ENCODE measurements at places on chromosomes 3 and 15. TPM values are rescaled to one million over a fixed set of nuclear protein-coding genes. Genes with fewer than 3 reads are reported as not detected.

The GOLGA6A gene
- not detected for total RNA-seq

DNA sequence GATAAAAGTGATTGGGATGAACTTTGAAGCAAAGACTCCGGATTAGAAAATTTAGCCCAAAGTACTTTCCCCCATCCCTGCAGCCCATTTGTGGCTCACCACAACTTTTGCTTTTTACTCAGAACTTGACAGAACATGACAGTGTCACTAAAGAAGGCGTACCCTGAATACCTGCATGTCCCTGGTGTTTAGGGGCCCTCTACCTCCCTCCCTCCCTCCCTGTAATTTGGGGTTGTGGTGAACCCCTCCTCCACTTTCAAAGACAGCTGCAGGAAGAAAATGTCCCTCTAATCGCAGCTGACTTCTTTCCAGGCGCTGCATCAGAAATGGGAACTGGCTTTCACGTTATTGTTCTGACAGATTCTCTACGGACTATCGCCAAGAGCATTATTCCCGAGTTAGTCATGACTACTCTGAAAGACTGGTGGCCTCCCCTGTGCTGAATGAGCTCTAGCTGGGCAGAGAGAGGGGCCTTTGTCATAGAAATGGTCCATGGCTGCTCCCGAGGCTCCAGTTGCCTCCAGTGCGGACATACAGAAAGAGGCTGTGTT lies 93.2 kb upstream of the ARHGEF3 start:
- H3K4me3 ChIP-seq: no peak overlapping the region
- peaks cover 12% of the 10 kb centered on the region for H3K36me3 ChIP-seq
- DNase-seq: no peak
- H3K27me3 ChIP-seq: no peaks in the 10 kb centered on the region

The ECE2 gene
- total RNA-seq: not detected

- H3K27ac ChIP-seq: no peak overlapping the region
- no peak overlapping the region for H3K4me3 ChIP-seq
- H3K36me3 ChIP-seq: no peaks in the 10 kb centered on the region
Observed at GRCh38 chr3:144104679-144105078, 133.1 kb downstream of the DIPK2A start.

DNA sequence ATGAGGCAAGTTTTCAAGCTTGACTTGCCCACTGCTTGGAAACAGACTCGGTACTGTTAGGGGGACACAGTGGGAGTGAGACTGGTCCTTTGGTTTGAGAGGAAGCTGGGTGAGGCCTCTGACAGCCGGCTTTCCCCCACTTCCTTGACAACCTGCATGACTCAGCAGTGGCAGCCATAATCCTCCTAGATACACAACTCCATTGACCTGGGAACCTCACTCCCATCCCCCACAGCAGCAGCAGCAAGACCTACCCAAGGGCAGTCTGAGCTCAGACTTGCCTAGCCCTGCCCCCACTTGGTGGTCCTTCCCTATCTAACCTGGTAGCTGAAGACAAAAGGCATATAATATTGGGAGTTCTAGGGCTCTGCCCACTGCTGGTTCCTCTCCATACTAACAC lies 1043.5 kb upstream of the ALCAM start:
- H3K4me3 ChIP-seq: no peak overlapping the region
- H3K4me1 ChIP-seq: no peaks in the 10 kb centered on the region
- H3K27ac ChIP-seq: no peak overlapping the region
- H3K27me3 ChIP-seq: no peaks in the 10 kb centered on the region

DNA sequence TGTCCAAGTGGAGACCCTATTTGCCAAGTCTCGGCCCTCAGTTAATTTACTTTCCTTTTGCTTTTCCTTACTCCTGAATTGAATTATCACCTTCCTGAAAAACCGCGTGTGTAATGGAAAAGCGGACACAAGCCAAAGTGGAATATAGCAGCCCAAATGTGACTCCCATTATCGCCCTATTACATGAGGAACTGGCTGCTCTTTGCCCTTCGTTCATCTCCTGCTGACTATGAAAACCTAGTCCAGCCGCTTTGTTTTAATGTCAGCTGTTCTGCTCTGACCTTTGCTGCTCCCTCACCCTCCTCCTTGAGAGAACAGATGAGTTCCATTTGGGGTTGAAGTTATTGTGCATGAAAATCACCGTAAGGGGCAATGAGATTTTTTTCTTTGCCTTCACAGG lies 632.7 kb upstream of the SUCLG2 start:
- no peaks in the 10 kb centered on the region for H3K4me1 ChIP-seq
- no peaks in the 10 kb centered on the region for H3K27me3 ChIP-seq
- no peak for DNase-seq
- no peak overlapping the region for H3K4me3 ChIP-seq
- H3K36me3 ChIP-seq: no peaks in the 10 kb centered on the region

The GASK1A gene
- total RNA-seq: 1.6 TPM

DNA sequence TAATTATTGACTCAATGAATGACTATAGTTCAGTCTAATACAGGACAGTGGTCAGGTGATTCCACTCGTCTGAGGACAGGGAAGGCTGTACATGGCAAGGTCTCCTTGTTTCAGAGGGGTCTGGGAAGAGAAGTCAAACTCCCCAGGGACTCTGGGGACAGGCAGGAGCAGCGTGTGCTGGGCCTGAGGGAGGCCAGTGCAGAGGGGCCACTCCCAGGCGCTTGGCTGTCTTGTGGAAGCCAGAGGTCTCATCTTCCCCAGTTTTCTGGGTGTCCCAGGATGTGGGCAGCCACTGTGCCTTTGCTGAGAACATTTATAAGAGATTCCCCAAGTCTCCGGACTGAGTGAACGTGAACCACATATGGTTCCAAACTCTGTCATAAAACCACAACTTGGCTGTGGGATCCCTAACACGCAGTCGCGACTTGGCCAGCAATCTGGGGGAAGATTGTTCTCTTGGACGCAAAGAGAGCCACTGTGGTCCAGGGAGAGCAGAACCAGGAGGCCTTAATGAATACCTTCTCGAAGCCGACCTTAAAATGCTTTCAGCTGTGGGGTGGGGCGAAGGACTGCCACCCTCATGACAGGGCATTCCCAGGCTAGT lies 30.4 kb downstream of the BHLHE40 start:
- no peaks in the 10 kb centered on the region for H3K27me3 ChIP-seq
- H3K4me3 ChIP-seq: no peak overlapping the region
- H3K27ac ChIP-seq: no peak overlapping the region
- H3K36me3 ChIP-seq: no peaks in the 10 kb centered on the region
- no peak for DNase-seq

DNA sequence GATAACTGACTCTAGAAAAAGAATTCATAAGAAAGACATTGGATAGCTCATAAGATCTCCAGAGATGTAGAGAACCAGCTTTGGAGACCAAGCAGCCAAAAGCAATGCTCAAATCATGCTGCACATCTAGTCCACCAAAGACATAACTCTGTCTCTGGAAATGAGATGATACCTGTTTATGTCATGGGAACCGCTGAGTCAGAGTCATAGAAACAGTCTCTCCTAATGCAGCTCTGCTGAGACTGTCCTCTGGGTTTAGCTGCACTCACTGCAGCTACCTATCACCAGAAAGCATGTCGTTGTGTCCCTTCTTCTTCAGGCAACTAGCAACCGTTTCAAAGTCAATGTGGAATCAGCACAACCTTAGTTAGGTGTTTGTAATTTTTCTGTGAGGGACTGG lies 218.5 kb upstream of the ROBO1 start:
- H3K27ac ChIP-seq: no peak overlapping the region
- no peak overlapping the region for H3K4me3 ChIP-seq
- H3K27me3 ChIP-seq: no peaks in the 10 kb centered on the region
- H3K36me3 ChIP-seq: no peaks in the 10 kb centered on the region

DNA sequence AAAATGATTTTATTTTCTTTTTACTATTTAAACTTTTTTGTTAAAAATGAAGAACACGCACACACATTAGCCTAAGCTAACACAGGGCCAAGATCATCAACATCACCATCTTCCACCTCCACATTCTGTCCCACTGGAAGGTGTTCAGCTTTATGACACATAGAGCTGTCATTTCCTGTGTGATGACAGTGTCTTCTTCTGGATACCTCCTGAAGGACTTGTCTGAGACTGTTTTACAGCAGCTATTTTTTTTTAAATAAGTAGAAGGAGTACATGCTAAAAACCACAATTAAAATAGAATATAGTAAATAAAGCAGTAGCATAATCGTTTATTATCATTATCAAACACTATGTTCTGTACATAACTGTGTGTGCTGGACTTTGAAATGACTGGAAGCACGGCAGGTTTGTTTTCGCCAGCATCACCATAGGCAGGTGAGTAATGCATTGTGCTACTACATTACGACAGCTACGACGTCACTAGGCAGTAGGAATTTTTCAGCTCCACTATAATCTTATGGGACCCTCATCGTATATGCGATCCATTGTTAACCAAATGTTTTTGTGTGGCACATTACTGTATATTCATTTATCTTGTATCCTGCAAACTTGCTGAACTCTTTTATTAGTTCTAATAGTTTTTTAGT lies 72.8 kb downstream of the KLF15 start:
- H3K4me1 ChIP-seq: peaks cover 21% of the 10 kb centered on the region
- DNase-seq: no peak
- no peaks in the 10 kb centered on the region for H3K27me3 ChIP-seq
- no peak overlapping the region for H3K4me3 ChIP-seq
- H3K27ac ChIP-seq: no peak overlapping the region
- no peaks in the 10 kb centered on the region for H3K36me3 ChIP-seq

The KBTBD12 gene
- 0.38 TPM for total RNA-seq

- H3K27ac ChIP-seq: no peak overlapping the region
- DNase-seq: no peak
Observed at GRCh38 chr3:196916221-196916620, 26.1 kb downstream of the NCBP2 start.

The AP3B2 gene
- not detected for total RNA-seq

DNA sequence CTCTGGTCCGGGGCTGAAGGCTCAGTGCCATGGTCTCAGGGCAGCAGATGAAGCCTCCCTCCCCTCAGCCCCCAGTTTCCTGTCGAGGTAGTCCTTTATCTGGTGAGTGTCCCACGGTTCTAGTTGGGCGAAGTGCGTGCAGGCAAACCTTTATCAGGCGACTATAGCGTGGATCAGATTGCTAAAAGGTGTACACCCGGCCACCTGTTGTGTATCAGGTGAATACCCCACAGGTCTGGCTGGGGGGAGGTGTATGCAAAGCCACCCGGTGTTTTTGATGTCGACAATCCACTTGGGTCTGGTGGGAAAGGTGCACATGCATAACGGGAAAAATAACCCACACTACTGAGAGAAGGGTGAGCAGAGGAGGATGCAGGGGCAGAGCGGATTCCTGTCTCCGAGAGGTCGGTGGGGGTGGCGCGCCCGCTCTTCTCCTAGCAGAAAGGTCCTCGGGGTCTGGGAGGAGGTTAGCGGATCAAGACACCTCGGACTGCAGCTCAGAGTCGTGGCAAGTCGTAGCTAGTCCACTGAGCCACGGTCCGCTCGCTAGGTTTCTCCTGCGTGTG lies 507 bp downstream of the SLC12A6 start:
- H3K27me3 ChIP-seq: no peaks in the 10 kb centered on the region
- peak overlapping the region; percentile 87 for H3K27ac ChIP-seq
- peak overlapping the region; percentile 68 for H3K4me3 ChIP-seq
- H3K4me1 ChIP-seq: peaks cover 7% of the 10 kb centered on the region
- H3K36me3 ChIP-seq: no peaks in the 10 kb centered on the region

GRCh38 chr3:79751703-79752102 lies 16.1 kb downstream of the ROBO1 start:
- no peaks in the 10 kb centered on the region for H3K27me3 ChIP-seq
- H3K36me3 ChIP-seq: no peaks in the 10 kb centered on the region
- H3K4me3 ChIP-seq: no peak overlapping the region
- no peaks in the 10 kb centered on the region for H3K4me1 ChIP-seq
- H3K27ac ChIP-seq: no peak overlapping the region

The GCSAM gene
- 3.0 TPM for total RNA-seq

GRCh38 chr15:37888356-37888755 lies 46.1 kb upstream of the TMCO5A start:
- no peak overlapping the region for H3K4me3 ChIP-seq
- H3K36me3 ChIP-seq: no peaks in the 10 kb centered on the region
- no peaks in the 10 kb centered on the region for H3K4me1 ChIP-seq
- no peaks in the 10 kb centered on the region for H3K27me3 ChIP-seq

DNA sequence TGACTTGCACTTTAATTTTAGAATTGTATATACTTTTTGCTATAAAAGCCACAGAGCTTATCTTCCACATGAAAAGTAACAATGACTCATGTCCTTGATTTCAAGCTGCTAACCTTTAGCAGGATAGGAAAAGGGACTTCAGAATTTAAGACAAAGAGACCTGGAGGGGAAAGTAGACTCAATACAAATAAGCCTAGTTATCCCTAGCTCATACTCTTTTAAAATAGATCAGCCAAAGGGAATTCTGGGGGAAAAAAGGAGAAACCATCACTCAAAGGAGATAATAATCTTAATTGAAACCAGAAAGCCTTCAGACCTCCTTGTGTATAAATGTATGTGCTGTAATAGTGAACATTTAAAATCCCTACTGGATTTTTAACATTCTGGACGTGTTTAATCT lies 930.3 kb downstream of the NTRK3 start:
- H3K36me3 ChIP-seq: no peaks in the 10 kb centered on the region
- no peaks in the 10 kb centered on the region for H3K4me1 ChIP-seq
- no peak overlapping the region for H3K27ac ChIP-seq
- DNase-seq: no peak
- H3K27me3 ChIP-seq: no peaks in the 10 kb centered on the region

GRCh38 chr3:29637068-29637467 lies 356.2 kb downstream of the RBMS3 start:
- H3K36me3 ChIP-seq: no peaks in the 10 kb centered on the region
- peaks cover 6% of the 10 kb centered on the region for H3K4me1 ChIP-seq
- H3K27me3 ChIP-seq: no peaks in the 10 kb centered on the region
- no peak overlapping the region for H3K4me3 ChIP-seq
- H3K27ac ChIP-seq: no peak overlapping the region

DNA sequence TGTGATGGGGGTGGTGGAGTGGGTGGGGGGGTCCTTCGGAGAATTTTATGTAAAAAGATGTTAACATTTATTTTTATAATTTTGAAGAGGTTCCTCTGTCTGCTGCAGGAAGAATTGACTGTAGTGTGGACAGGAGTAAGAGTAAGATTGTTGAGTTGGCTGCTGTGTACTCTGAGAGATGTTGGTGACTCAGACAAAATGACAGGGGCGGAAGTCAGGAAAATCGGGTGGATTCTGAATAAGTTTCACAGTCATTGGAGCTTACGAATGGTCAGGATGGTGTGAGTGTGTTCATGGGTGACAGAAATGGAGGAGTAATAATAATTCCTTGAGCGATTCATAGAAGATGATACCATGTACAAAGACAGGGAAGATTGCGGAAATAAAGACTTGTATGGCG lies 420.0 kb downstream of the ROBO2 start:
- no peak overlapping the region for H3K27ac ChIP-seq
- DNase-seq: no peak
- no peaks in the 10 kb centered on the region for H3K27me3 ChIP-seq
- no peaks in the 10 kb centered on the region for H3K4me1 ChIP-seq
- no peaks in the 10 kb centered on the region for H3K36me3 ChIP-seq

The CA12 gene
- 141 TPM for total RNA-seq

The LEKR1 gene
- total RNA-seq: not detected

- H3K4me1 ChIP-seq: no peaks in the 10 kb centered on the region
- H3K4me3 ChIP-seq: no peak overlapping the region
- H3K27me3 ChIP-seq: no peaks in the 10 kb centered on the region
Observed at GRCh38 chr3:153714588-153715290, 406.5 kb upstream of the ARHGEF26 start.

GRCh38 chr3:27637346-27637995 lies 84.7 kb downstream of the EOMES start:
- no peaks in the 10 kb centered on the region for H3K4me1 ChIP-seq
- no peak for DNase-seq
- H3K27ac ChIP-seq: no peak overlapping the region
- H3K36me3 ChIP-seq: no peaks in the 10 kb centered on the region
- no peak overlapping the region for H3K4me3 ChIP-seq

GRCh38 chr3:173586166-173586565 lies 188.6 kb downstream of the NLGN1 start:
- peaks cover 13% of the 10 kb centered on the region for H3K4me1 ChIP-seq
- DNase-seq: no peak
- H3K27me3 ChIP-seq: no peaks in the 10 kb centered on the region
- H3K4me3 ChIP-seq: no peak overlapping the region

Data from esophagus squamous epithelium (tissue), 5 donors.